ENCODE measurements at places on chromosomes 2 and 18.

DNA sequence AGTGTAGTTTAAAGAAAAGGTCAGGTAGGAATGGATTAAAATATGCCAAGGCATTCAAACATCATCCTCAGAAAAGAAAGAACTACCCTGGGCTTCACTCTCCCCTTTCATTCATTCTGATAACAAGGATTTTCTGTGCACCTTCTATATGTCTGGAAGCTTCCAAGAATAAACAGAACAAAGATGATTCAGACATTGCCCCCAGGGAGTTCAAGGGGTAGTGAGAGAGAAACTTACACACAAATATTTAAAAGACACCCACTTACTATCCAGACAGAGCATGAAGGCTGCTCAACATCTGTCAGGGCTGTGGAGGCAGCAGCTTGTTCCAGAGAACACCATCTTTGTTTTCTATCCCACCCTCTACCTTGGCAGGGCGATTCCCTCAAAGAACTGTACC, 140.5 kb downstream of the ALK start:
- no peak for DNase-seq

DNA sequence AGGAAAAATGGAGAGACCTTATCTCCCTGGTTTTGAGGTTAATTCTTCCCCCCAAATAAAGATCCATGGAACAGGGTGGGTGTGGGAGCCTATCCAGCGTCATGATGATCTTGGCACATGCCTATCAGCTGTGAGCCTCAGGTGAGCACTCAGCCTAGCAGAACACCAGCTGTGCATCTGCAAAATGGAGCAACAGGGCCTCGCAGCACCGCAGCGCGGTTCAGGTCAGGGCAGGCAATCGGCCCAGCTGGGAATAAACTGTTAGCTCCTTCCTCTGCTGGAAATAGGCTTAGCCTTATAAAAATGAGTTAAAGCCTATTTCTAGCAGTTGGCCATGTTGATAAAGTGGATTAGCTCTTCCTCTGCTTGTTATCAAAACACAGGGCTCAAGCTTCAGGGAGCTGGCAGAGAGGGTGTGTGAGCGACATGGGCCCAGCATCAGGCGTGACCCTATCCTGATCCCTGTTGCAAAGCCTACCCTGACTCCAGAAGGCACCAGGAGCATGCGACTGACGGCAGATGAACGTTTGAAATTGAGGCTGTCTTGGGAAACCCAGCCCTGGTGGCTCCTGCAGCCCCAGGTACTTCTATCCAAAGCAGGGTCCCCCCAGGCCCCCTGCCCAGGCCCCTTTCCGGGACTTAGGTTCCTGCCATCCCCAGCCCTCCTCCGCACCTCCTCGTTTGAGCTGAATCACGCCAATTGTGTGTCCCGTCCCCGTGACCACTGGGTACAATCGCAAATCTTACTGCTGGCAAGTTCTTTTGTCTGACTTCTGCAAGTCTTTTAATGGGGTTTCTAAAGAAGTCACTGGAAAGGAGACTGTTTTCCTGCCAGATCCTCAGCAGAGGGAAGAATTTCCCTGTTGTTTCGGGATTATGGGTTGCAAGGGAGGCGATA, 35.4 kb downstream of the ARHGEF4 start:
- DNase-seq, result no peak

DNA sequence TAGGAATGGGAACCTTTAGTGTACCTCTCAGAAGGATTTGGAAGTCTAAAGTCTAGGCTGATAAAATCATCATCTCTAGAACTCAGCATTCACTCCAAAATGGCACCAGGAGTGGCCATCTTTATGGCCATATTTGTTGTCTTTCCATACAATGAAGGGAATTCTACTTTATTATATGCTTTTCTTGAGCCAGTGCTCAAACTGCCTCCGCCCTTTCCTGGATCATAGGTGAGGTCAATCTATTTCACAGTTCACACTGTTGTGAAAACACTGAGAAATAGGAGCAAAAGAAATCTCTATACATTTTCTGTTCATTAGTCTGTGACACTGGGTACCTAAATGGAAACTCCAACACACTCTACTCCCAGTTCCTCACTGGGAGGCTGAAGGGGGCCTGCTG, 55.6 kb downstream of the SP110 start:
- no peak for DNase-seq

- DNase-seq, result no peak
These were observed 114.0 kb downstream of the NOL10 start for GRCh38 chr2:10575609-10576280.

GRCh38 chr18:42527766-42528165, 572.7 kb downstream of the PIK3C3 start:
- no peak for DNase-seq

- no peak for DNase-seq
These were observed 86.6 kb downstream of the ACOXL start for GRCh38 chr2:110818767-110819481.

Measured in T-cell (primary cell).